Brain (organoid and tissue), 16 donors: ENCODE measurements at places on chromosomes 5 and 9.

GRCh38 chr9:122336866-122337555, 33.8 kb upstream of the PTGS1 start:
- DNase-seq: peak; percentile 58

GRCh38 chr9:83978992-83979811, 813 bp downstream of the HNRNPK start:
- peak; percentile 90 for DNase-seq

DNA sequence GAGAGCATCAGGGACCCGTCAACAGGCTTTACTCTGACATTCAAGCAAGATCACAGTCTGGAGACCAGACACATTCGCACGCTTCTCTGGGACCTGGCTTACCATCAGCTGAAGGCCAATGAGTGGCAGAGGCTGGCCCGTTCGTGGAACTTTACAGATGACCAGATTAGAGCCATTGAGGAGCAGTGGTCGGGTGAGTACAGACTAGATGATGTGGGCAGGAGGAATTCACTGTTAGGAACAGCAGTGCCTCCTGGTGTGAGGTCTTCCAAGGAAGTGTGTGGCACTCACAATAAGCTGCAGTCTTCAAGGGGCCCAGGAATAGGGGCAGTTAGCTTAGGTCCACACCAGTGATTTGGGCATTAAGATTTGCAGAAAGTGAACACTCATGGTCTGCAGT, 50.4 kb downstream of the POC5 start:
- no peak for DNase-seq

- DNase-seq: no peak
These were observed 9.3 kb downstream of the HAVCR1 start for GRCh38 chr5:157049605-157050004.

- peak; percentile 41 for DNase-seq
These were observed 714.5 kb downstream of the EFNA5 start for GRCh38 chr5:106956187-106956586.

DNA sequence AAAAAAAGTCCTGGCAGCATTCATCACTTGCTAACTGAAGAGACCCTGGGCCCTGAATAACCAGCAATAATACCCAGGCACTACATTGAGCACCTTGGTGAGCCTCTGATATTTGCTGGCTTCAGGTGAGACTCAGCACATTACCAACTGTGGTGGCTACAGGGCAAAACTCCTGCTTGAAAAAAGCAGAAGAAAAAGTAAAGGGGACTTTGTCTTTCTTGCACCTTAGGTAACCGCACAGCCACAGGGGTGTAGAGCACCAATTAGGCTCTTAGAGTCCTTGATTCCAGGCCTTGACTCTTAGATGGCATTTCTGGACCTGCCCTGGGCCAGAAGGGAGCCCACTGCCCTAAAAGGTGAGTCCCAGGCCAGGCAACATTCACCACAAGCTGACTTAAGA, 269.5 kb downstream of the AUH start:
- no peak for DNase-seq

DNA sequence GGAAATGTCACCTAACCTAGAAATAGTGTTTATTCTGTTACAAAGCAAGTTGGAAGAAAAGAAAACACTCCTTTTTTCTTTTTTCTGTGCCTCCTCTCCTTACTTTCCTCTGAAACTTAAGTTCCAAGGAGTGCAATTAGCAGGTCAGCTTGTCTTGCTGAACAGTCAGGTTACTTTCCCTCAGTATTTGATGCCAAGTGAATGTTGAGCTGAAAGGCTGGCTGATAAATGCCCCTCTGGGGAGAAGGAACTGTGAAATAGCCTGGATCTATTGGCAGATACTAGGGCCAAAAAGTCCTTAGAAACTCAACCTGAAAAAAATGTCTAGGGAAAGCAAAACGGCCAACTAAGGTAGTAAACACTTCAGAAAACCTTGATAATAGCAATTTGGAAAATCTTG, 43.6 kb downstream of the GRIA1 start:
- DNase-seq: no peak

DNA sequence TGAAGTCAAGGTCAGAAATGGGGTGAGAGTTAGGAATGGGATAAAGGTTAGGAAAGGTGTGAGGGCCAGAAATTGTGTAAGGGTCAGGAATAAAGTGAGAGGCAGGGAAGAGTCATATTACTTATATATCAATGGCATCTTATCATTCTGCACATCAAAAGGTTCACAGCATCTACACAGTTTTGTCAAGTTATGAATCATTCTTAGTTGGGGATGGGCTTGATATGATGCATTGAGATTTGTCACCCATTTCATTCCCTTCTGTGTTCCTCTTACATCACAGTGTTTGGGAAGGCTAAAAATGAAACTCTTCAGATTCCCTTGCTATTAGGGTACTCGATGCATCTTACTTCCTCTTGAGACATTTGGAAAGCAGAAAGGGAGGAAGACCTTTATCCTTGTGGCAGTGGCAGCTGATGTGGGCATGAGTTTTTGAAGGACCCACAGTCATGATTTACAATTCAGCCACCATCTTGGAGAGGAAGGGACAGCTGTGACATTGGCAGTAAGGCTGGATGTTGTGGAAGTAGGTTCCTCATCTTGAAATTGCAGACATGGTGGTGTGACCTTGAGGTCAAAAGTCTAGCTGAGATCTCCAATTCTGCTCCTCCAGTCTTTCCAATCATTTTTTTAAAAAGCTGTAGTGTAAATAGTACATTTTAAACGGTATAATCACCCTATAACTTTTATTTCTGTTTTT, 24.2 kb upstream of the NPR3 start:
- no peak for DNase-seq

DNA sequence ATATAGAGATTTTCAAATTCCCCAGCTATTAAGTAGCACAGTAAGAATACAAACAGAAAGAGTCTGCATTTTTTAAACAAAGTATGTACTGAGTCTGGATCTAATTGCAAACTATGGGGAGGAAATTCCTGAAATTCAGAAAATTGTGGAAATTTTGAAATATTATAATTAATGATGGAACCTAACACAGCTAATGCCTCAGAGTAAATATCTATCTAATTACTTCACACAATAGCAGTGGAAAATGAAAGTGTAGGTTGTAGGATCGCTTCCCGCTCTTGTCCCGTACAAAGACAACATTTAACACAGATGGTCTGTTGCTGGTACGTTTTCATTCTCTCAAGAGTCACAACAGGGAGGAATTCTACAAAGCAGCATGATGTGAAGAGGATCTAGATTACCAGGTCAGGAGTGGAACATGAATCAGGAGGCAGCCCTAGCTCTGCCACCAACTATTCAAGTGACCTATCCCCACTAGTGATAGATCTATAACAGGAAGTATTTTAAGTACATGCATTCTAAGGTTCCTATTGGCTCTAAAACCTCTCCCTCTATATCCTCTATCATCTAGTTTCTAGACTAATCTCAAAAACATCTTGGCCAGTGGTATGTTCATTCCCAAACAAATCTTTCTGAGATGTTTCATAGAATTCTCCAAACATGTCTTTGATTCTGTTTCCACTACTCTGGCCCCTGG, 58.9 kb upstream of the GRAMD2B start:
- no peak for DNase-seq

DNA sequence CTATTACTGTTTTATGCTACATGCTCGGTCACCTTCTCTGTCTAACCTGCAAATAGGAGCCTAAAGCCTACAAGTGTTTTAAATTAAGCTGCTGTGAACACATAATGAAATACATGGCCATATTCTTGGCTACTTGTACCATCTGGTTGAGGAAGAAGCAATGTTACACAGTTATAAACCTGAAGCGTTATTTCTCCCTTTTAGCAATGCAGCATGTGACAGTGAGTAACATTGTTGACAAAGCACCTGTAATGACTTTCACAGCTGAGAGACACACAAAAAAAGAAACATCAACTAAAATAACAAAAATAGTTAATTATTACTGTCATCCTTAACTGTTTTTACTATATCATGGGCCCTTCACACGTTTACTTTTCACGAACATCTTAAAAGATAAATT, 146.9 kb downstream of the RORB start:
- DNase-seq: no peak

- DNase-seq: no peak
These were observed 509.8 kb downstream of the CSNK1G3 start for GRCh38 chr5:124021776-124022175.

DNA sequence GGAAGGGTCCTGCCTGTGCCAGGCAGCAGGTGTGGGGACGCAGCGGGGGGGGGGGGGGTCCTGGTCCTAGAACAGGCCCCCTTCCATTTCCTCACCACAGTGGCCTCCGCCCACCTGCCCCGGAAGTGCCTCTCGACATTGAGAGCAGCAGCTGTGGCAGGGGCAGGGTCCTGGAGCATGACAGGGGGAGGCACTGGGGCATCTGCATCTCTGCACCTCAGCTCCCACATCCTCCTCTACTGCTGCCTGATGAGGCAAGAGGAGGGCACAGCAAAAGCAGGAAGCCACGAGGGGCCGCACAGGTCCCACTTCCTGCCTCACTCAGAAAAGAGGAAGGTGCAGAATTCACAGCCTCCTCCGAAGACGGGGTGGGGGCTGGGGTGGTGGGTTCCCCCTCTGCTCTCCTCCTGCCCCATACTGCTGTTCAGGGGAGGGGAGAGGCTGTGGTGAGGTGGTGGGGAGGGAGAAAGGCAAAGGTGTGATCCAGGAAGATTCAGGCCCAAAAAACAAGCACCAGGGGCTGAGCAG, 14.8 kb downstream of the AKNA start:
- DNase-seq: no peak

GRCh38 chr5:136203303-136203922, 10.5 kb upstream of the SMIM32 start:
- no peak for DNase-seq

GRCh38 chr5:148297731-148298130, 14.5 kb upstream of the SPINK7 start:
- no peak for DNase-seq

DNA sequence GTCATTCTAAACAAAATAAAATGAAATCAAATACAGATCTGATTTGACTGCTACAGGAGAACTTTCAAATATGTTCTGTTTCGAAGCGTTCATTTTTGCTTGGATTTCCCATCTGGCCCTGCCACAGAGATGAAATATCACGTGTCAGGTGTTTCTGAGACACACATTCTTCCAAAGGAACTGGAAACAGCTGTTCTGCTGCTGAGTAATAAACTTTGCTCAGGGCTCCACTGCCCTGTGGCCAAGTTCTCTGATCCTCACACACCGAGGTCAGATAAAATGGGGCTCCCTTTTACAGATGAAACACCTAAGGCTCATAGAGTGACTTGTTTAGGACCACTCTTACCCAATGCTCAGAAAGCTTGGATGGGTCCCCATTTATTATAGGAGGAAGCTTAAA, 42.5 kb downstream of the FRMPD1 start:
- DNase-seq: no peak

GRCh38 chr5:51960617-51961121, 577.4 kb downstream of the ISL1 start:
- DNase-seq: peak; percentile 64

DNA sequence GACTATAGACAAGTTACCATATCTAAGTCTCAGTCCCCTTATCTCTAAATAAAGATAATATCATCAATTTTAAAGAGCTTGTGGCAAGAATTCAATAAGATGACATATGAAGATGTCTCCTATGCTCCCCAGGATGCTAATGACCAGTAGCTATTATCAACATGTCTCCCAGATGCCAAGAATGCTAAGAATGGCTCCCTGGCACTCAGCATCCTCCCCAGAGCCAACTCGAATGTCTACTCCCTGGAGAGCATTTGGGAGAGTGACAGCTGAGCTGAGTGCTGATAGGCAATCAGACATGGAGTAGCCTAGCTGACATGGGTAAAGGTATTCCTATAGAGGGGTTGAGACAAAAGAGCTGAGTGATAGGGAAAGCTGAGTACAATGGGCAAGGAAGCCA, 15.9 kb downstream of the P4HA2 start:
- DNase-seq: peak; percentile 7

GRCh38 chr9:75990156-75990555, 99.7 kb downstream of the PCSK5 start:
- DNase-seq: no peak

DNA sequence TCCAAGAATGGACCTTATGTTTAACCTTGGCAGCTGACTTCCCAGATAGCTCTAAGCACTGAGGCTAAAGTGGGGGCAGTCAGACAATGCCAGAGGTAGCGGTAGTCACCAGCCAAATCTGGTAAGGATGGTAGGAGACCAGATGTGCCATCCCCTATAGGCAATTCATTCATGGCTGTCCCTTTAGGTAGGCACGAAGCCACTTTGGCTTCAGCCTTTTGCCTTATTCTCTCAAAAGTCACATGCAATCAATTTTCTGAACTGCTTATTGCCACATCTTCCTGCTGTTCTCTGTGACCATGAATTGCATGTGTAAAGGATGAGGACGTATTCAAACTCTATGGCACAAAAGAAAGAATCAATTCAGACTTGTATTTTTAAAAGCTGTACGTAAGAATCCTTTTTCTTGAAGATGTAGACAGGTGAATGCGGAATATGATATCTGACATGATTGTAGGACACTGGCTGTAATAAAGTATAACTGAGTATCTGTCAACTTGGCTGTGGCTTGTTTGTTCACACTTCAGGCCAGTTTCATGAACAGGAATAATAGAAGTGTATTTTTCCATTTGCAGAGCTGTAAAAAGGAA, 611.7 kb downstream of the NR2F1-AS1 start:
- no peak for DNase-seq

DNA sequence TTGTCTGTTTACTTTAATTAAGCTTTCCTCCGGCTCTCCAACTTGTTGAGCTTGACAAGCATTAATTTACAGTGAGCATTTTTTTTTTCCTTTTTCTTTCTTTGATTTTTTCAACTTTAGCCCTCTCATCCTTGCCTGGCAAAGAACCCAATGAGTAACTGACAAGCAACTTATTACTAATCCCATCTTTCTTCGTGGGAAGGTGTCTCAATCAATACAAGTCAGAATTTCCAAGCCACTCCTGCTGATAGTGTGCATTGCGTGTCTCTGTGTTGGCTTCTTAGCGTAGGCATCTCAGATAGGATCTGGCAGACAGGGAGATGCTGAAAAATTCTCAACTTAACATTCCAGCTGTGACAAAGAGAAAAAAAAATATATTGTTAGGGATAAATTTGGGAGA, 527.7 kb upstream of the WWC1 start:
- DNase-seq: no peak

GRCh38 chr5:55557123-55557522, 22.4 kb upstream of the PLPP1 start:
- DNase-seq: no peak

DNA sequence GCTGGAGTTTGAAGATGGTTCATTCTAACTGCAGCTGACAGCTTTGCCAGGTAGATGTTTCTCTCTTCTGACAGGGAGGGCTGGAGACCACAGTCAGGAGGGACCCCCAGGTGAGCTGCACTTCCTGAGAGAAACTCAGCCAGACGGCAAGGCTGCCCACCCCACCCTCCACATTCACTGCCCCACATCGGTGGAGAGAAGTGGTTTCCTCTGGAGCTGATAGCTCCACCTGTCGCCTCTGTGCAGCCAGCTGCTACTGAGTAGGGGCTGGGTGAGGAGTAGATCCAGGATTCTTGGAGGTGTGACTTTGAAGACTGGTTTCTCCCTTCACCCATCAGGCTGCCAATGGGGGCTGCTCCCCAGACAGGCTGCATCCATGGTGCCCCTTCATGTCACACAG, 175.0 kb downstream of the CARTPT start:
- DNase-seq: no peak

- DNase-seq: no peak
These were observed 408.8 kb downstream of the ADGRV1 start for GRCh38 chr5:90967443-90967842.
